Osteocyte (in vitro differentiated cells): ENCODE measurements at places on chromosomes 2 and 18. TPM values are rescaled to one million over a fixed set of nuclear protein-coding genes. Genes with fewer than 3 reads are reported as not detected.

DNA sequence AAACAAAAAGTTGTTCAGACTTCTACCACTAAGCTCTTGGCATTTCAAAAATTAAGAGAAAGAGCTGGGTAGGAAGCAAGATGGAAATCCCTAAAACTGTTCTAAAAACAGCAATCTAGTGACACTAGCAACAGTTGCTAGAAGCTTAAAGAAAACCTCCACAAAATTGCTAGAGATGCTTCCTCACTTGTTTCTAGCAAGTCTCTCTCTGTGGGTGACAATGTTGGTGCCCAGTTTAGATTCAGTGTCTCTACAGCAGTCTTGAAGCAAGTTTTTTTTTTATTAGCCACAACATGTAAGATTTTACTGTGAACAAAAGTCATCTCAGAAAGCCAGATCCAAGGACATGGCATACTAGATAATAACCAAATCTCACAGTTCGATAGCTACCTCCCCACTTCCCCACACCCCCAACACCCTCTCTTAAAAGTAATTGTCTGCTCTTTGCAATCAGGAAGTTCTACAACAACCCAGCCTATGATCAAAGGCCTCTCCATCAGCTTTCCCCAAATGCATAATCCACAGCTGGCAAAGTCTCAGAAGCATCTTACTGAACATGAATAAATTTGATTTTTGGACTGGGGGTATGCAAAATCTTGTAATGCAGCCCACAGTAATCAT lies 70.0 kb downstream of the ANKRD44 start:
- H3K36me3 ChIP-seq = peaks cover 2% of the 10 kb centered on the region
- peaks cover 2% of the 10 kb centered on the region for H3K4me1 ChIP-seq
- H3K27ac ChIP-seq = no peak overlapping the region
- no peak for DNase-seq

GRCh38 chr2:109478906-109479493 lies 134.8 kb downstream of the SEPTIN10 start:
- H3K4me3 ChIP-seq = no peak overlapping the region
- peaks cover 32% of the 10 kb centered on the region for H3K36me3 ChIP-seq
- H3K27ac ChIP-seq = peak overlapping the region; percentile 77
- no peak for DNase-seq
- no peaks in the 10 kb centered on the region for H3K27me3 ChIP-seq

GRCh38 chr2:38740851-38741731 lies 10.1 kb downstream of the SRSF7 start:
- no peak for DNase-seq
- H3K4me3 ChIP-seq = no peak overlapping the region
- H3K27ac ChIP-seq = peak overlapping the region; percentile 31
- H3K27me3 ChIP-seq = no peaks in the 10 kb centered on the region

- peaks cover 27% of the 10 kb centered on the region for H3K4me1 ChIP-seq
- no peaks in the 10 kb centered on the region for H3K36me3 ChIP-seq
- DNase-seq = peak; percentile 87
- H3K27ac ChIP-seq = peak overlapping the region; percentile 96
- H3K4me3 ChIP-seq = peak overlapping the region; percentile 78
Observed at GRCh38 chr2:70141902-70142589, 48.8 kb downstream of the C2orf42 start.

DNA sequence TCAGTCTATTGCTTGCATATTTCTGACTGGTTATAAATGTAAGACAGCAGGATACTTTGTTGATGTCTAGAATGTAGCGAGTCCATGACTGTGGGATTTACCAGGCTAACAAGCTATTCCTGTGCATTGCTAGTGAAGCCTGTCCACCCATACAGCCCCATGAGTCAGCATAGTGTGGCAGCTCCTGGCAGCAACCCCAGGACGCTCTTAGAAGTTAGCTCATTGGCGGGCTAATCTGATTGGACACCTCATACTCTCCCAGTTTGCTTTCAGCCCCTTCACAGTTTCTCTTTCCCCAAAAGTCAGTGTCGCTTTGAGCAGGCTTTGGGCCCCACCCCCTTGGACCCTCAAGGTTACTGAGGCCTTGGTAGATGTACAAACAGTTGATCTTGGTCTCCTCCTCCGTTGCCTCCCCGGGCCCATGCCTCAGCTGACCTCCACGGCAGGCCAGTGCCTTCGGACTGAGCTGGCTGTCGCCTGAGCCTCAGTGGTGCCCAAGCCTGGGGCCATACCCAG lies 48.0 kb downstream of the COA5 start:
- H3K4me1 ChIP-seq = no peaks in the 10 kb centered on the region
- peaks cover 13% of the 10 kb centered on the region for H3K36me3 ChIP-seq
- H3K27ac ChIP-seq = no peak overlapping the region
- no peak for DNase-seq
- H3K4me3 ChIP-seq = no peak overlapping the region

DNA sequence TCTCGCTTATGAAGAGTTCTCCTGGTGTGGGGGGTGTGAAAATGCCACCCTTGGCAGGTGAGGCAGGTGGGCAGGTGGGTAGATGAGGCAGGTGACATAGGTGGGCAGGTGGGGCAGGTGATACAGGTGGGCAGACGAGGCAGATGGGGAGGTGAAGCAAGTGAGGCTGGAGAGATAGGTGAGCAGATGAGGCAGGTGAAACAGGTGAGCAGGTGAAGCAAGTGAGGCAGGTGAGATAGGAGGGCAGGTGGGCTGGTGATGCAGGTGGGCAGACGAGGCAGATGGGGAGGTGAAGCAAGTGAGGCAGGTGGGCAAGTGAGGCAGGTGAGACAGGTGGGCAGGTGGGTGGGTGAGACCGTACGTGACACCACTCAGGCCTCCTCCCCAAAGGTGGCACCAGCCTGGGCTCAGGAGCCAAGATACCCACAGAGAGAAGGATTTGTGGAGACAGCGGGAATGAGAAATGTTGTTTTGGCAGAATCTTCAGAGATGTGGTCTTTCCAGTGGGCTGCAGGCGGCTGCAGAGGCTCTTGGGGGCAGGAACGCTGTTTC lies 232.3 kb upstream of the MYT1L start:
- DNase-seq = no peak
- no peaks in the 10 kb centered on the region for H3K27me3 ChIP-seq
- H3K4me3 ChIP-seq = no peak overlapping the region

- H3K27ac ChIP-seq = no peak overlapping the region
- no peak overlapping the region for H3K4me3 ChIP-seq
- no peaks in the 10 kb centered on the region for H3K4me1 ChIP-seq
Observed at GRCh38 chr18:75179819-75180600, 28.9 kb downstream of the PTGR3 start.

- H3K4me3 ChIP-seq = no peak overlapping the region
- H3K27ac ChIP-seq = no peak overlapping the region
- H3K27me3 ChIP-seq = no peaks in the 10 kb centered on the region
- DNase-seq = no peak
- H3K4me1 ChIP-seq = no peaks in the 10 kb centered on the region
Observed at GRCh38 chr2:239576784-239577685, 176.2 kb upstream of the HDAC4 start.

GRCh38 chr18:63257453-63257852 lies 62.1 kb downstream of the BCL2 start:
- no peak overlapping the region for H3K4me3 ChIP-seq
- H3K27me3 ChIP-seq = no peaks in the 10 kb centered on the region
- no peak overlapping the region for H3K27ac ChIP-seq
- DNase-seq = no peak
- H3K4me1 ChIP-seq = peaks cover 14% of the 10 kb centered on the region

- no peak overlapping the region for H3K4me3 ChIP-seq
- H3K27me3 ChIP-seq = no peaks in the 10 kb centered on the region
- H3K36me3 ChIP-seq = peaks cover 47% of the 10 kb centered on the region
- H3K4me1 ChIP-seq = no peaks in the 10 kb centered on the region
- no peak for DNase-seq
Observed at GRCh38 chr18:10705786-10706185, 180.0 kb downstream of the NAPG start.

DNA sequence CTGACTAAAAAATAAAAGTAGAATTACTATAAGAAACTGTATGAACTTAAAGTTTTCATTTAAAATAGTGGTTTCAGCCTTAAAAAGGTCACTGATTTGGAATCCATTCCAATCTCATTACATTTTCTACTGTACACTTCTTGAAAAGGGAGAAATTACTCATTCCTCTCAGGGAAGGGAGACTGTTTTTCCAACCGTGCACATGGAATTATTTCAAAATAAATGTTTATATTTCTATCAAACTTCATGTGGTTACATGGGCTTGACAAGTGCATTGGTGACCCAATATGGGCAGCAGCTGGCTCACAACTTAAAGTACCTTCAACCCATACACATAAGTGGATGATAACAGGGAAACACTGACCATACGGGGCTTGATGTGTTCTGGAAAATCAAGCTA lies 324.5 kb upstream of the THUMPD2 start:
- no peak overlapping the region for H3K4me3 ChIP-seq
- H3K36me3 ChIP-seq = no peaks in the 10 kb centered on the region
- DNase-seq = no peak
- H3K27ac ChIP-seq = peak overlapping the region; percentile 91

DNA sequence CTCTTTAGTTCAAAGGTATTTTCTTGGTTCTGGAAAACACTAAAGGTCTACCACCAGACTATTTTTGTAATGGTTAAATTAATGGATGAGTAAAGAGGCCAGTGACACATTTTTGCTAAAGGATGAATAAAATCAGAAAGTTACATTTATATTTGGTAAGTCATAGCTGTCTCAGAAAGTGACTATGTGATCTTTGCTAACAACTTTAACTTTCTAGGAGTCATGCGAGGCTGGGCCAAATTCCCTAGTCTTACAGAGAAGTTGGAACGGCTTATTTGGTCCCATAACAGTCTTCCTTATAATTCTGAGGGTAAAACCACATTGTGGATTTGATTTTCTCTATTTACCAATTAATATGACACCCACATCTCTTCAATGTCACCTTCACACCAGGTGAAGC lies 198.1 kb downstream of the PDE1A start:
- H3K27ac ChIP-seq = no peak overlapping the region
- H3K27me3 ChIP-seq = no peaks in the 10 kb centered on the region
- H3K4me1 ChIP-seq = peaks cover 5% of the 10 kb centered on the region
- H3K4me3 ChIP-seq = no peak overlapping the region
- DNase-seq = no peak

GRCh38 chr2:217535957-217536708 lies 466.7 kb downstream of the TNS1 start:
- H3K4me1 ChIP-seq = peaks cover 7% of the 10 kb centered on the region
- no peak overlapping the region for H3K4me3 ChIP-seq
- DNase-seq = no peak
- H3K27me3 ChIP-seq = no peaks in the 10 kb centered on the region
- no peak overlapping the region for H3K27ac ChIP-seq

DNA sequence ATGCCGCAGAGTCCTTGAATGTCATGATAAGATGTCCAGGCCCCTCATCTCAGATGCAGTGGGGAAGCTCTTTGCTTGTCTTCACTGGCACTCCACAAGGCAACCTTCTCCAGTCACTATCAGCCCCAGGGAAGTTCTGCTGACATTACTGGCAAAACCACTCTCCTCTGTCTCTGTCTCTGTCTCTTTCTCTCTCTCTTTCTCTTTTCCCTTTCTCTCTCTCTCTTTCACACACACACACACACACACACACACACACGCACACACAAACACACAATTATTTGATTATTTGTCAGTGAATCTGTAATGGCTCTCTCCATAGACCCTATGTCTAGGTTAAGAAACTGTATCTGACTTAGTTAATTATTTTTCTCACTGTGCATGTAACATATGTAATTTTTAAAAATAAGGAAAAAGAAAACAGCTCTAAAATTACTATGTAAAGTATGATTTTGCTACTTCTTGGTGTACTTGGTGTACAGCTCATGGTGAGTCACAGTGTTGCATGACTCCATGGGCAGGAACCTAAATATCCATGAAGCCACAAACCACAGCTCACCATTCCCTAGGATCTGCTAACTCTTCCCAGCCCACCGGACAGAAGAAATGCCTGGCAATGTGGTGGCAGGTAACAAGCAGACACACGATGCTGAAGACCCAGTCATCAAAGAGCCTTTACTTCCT lies 594.9 kb upstream of the ID2 start:
- H3K4me1 ChIP-seq = peaks cover 14% of the 10 kb centered on the region
- no peak overlapping the region for H3K27ac ChIP-seq
- H3K27me3 ChIP-seq = peaks cover 2% of the 10 kb centered on the region
- no peaks in the 10 kb centered on the region for H3K36me3 ChIP-seq

CHRND gene
- not detected in 2 replicates for total RNA-seq

PCARE gene
- not detected in 2 replicates for total RNA-seq

RGPD3 gene
- not detected in 2 replicates for total RNA-seq

RAB6C gene
- not detected in 2 replicates for total RNA-seq

CTAGE1 gene
- not detected in 2 replicates for total RNA-seq

CRYBA2 gene
- not detected in 2 replicates for total RNA-seq

ALLC gene
- not detected in 2 replicates for total RNA-seq

SERPINB13 gene
- total RNA-seq = not detected in 2 replicates

GCG gene
- 0.57 TPM in 1 of 2 replicates, not detected in the other for total RNA-seq

VIT gene
- 10.7 and 11.4 TPM in 2 replicates for total RNA-seq

TRIM43 gene
- total RNA-seq = not detected in 2 replicates

CDK5R2 gene
- total RNA-seq = not detected in 2 replicates
